Adrenal gland (tissue), 19 donors: ENCODE measurements at places on chromosomes 4 and X.

- no peak for DNase-seq
Observed at GRCh38 chrX:65731684-65732289, 64.3 kb downstream of the MSN start.

GRCh38 chrX:13051529-13052172 lies 7.2 kb upstream of the FAM9C start:
- peak; percentile 23 for DNase-seq

DNA sequence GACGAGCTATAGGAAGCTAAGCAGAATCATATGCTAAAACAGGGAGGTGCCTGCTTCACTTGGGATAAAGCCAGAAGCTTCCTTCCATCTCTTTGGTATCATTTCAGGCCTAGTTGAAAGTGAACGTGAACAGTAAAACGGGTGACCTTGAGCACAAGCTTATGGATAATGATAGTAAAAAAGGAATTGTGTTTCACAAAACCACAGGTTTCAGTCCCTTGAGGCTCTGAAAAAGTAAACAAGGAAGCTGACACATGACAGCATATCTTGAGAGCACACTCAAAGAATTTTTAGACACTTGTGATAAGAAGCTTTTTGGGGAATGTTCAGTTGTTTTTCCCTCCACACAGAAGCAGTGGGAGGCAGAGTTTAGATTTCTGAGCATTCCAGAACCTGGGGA lies 286.1 kb downstream of the DCHS2 start:
- DNase-seq = no peak

DNA sequence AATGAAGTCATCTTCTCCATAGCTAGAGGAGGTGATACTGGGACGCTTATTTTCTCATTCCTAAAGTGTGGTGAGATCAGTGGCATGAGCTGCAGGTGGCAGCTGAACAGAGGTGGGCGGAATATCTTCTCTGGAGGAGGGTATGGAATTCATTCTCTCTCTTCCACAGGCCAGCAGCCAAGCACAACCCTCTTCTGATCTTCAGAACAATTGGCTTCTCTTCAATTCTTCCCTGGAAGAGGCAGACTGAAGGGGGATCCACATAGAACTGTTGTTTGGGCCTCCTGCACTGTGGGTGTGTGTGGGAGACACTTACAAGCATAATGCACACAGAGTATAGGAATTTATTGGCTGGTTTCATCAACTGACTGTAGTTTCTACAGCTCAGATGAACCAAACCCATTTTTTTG lies 180.4 kb upstream of the RASGEF1B start:
- DNase-seq = no peak

GRCh38 chr4:89114100-89114499 lies 2.8 kb downstream of the TIGD2 start:
- no peak for DNase-seq

DNA sequence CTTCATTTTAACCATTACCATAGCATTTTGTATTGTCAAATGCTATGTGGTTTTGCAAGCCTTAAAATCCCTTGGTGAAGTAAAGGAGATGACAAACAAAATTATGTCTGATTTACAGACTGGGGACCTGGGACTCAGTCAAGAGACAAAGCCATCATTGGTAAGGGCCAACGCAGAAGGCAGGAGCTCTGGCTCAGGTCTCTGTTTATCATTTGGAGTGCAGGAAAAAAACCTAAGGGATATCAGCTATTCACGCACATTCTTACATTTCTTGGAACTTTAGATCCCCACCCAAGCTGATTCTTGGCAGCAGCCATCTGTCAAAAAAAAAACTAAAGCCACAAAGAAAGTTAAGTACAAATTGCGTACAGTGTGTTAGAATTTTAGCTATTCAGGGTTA lies 731.9 kb downstream of the STPG2 start:
- no peak for DNase-seq

- DNase-seq = no peak
Observed at GRCh38 chr4:76622126-76622525, 187.1 kb downstream of the SHROOM3 start.

- no peak for DNase-seq
Observed at GRCh38 chrX:55379396-55379795, 72.5 kb upstream of the MAGEH1 start.

DNA sequence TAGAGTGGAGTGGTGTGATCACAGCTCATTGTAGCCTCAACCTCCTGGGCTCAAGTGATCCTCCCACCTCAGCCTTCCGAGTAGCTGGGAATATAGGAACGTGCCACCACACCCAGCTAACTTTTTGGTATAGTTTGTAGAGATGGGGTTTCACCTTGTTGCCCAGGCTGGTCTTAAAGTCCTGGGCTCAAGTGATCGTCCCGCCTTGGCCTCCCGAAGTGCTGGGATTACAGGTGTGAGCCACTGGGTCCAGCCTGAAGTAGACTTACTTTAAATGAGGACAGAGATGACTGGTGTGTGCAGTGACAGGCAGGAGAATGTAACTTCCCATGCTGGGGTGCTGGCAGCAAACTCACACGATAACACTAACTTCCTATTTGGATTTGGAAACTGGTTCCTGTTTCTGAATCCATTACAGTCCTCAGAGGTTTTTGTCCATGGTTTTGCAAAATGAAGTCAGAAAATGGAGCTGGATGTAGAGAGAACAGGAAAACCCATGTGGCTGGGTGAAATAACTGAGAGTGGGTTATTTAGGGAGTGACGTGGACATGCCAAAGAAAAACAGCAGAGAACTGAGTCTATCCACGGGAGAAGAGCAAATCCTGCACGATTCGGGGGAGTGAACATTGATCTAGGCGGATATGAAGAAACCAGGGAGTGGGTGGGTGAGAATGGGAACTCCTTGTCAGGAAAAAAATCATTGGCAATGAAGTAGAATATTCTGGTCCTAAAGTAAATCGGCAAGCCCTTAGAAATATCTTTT lies 95.6 kb downstream of the GATB start:
- no peak for DNase-seq
